Right ventricle myocardium superior (tissue), 1 donor: ENCODE measurements at places on chromosomes 2 and 18.

DNA sequence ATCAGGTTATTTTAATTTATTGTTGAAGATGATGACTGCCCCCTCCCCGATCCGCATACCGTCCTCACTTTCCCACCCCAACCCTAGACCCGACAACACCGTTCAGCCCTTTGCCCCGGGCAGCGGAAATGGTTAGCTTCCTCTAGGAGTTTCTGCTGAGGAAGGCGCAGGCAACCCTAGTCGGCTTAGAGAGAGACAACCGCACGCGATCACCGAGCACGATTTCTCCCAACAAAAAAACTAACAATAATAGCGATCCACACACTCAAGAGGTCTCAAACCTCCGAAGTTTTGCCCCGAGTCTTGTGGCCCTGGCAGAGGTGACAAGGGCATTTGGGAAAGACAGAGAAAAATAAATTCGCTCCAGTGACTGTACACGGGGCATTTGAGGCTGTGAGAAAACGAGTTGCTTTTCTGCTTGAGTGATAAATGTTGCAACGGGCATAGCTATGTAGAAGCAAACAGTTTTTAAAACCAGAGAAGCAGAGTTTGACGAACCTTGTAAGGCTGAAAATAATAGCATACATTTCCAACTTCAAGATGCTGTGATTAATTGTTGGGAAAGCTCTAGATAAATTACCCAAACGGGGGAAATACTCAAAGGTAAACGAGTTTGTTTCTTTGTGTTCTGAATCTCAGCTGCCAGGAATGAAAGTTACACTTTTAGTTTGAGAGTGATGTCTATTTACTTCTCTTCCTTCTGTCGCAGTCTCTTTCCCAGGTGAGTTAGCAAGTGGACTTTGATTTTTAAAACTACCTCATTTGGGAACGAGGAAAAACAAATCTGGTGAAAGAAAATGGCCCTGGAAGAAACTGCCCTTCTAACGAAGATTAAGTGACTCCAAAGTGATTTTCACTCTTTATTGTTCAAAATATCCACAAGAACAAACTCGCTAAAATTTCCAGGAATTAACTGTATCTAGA is 11.0 kb upstream of the SIX3 start:
- no peak for DNase-seq

GRCh38 chr2:234203135-234203984 is 152.9 kb downstream of the SPP2 start:
- no peak for DNase-seq

DNA sequence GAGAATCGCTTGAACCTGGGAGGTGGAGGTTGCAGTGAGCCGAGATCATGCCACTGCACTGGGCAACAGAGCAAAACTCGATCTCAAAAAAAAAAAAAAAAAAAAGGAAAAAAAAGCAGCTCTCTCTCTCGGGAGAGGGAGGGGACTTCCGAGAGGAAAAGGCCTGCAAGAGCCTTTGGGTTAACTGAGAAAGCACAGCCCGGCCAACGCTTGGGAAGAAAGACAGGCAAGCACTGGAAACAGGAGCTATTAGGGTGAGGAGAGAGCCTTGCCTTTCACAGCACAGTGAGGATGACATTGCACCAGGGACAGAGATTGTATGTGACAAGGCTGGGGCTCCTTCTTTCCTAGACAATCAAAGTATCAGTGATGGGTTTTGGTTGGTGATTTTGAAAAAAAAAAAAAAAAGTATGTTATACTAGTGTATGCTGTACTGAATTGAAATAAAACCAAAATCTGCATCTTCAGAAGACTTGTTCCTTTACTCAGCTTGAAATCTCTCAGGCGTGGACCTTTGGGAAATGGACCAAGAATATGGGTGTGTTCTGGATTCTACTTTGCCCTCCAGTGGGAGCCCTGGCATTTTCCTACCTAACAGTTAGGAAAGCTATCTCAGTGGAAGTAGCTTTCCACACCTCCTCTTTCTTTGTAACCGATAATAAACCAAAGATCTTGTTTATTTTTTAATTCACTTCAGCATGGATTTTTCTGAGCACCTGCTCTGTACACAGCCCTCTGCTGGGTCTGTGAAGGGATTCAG is 16.7 kb downstream of the SRSF7 start:
- no peak for DNase-seq

- no peak for DNase-seq
Measured at GRCh38 chr2:236659758-236660150, 90.1 kb downstream of the ACKR3 start.

- DNase-seq = no peak
Measured at GRCh38 chr18:69008538-69008937, 210.7 kb downstream of the CCDC102B start.

- DNase-seq = no peak
Measured at GRCh38 chr2:88345842-88346241, 106.7 kb downstream of the FOXI3 start.

GRCh38 chr2:191280290-191280689 is 35.1 kb downstream of the MYO1B start:
- DNase-seq = no peak

- no peak for DNase-seq
Measured at GRCh38 chr2:218471036-218471435, 52.1 kb downstream of the VIL1 start.

DNA sequence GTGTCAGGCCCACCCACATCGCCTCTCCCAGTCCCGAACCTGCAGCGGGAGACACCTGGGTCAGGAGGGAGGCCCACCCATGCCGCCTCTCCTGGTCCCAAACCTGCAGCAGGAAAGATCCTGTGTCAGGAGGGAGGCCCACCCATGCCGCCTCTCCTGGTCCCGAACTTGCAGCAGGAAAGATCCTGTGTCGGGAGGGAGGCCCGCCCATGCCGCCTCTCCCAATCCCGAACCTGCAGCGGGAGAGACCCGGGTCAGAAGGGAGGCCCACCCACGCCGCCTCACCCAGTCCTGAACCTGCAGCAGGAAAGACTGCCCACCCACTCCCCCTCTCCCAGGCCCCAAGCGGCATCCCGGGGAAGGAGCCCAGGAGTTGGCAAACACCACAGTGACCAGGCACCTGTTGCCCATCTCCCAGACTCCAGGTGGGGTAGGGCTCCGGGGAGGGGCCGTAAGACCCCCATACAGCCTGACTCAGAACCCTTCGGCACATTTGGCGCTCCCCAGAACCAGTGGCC is 7.8 kb downstream of the SLC66A2 start:
- DNase-seq = no peak

DNA sequence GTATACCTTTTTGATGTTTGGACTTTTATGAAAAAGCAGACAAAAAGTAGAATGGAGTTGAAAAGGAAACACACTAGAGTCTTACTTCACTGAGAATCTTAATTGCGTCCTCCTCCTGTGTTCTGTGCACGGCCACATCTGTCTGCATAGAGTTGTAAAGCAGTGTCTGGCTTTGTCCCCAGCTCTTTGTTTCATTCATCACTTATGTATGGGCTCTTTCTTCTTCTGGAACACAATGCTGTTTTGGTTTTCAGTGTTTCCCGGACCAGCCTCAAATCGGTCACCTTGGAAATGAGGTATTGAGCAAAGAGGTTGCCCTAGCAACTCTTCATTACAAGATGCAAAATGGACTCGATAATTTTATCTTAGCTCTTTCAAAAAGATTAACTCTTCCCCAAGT is 104.3 kb upstream of the CNGA3 start:
- no peak for DNase-seq

DNA sequence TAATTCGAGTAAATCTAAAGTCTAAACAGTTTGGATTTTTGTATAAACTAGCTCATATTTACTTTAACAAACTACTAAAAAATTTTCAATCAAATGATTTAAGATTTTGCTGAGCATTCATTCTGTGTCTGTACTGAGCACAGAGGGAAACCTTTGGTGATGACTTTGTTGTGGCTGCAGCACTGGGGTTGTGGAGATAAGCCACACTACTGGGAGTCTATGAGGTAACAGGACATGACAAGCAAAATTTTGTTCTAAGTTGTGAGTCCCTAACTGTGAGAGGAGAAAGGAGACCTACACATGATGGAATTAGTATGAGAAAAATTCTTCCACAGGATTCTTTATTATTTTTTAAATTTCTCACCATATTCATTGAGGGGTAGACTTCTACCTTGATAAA is 933.7 kb upstream of the LRATD1 start:
- no peak for DNase-seq

DNA sequence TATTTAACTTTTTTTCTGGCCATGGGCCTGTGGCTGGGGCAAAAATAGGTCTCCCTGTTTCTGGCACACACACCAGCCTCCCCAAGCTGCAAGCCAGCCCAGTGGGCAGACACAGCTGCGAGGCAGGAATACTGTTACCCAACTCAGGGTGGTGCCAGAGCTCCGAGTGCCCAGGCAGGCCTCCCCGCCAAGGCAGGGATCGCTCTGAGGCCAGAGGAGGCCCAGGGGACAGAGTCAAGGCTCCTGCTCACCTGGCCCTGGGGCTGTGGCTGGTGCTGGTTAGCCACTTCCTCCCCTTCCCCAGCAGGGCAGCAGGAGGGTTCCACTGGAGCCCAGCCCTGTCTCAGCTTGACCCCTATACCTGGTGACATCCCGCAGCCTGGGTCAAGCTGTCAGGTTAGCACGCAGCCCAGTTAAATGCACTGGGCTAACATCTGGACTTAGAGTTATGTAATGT is 67.1 kb upstream of the EPAS1 start:
- DNase-seq = peak; percentile 71

DNA sequence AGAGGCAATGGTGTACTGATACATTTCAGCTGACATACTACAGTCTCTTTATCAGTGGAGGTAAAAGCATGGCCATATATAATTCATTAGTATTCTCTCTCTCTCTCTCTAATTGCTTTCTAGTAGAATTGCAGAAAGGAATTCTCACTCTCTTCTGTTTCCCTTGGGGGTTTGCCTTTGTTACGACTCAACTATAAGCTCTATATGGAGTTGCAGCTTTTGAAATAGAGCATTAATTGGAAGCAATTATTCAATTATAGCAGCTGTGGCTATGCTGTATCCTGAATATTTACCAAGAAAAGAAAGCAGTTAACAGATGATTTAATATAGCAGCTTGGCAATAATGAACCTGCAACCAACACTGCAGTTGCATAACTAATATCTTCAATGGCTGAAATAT is 132.7 kb upstream of the STON1 start:
- DNase-seq = no peak

DNA sequence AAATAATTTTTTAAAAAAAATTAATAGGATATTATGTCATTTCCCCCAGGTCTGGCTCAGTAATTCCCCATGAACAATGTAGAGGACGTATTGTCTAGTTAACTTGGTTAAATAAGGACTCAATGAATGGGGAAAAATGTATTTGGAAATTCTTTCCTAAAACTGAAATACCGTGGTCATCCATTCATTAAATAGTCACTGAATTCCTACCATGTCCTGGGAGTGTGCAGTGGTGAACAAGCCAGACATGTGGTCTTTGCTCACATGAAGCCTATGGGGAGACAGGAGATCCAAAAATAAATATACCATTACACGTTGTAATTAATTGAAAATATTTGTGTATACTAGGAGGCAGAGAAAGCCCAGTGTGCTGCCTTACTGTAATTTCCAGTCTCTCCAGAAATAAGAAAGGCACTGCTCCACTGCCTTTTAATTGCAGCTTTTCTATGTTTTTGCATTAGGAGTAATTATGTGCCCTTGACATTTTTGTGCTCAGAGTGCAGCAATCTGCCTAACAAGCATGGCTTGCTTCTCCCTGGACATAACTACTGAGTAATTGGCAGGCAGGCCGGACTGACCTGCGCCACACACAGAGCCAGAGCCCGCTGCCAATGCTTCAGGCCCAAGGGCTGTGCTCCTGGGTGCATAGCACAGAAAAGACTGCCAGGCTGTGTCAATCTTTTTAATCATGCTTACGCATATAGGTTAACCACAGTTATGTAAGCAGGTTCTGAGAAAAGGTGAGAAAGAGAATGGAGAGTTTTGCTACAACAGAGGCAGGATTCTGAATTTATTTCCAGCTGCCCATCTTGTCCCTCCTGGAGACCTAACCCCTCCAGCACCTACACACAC is 22.2 kb upstream of the TTC39C start:
- DNase-seq = peak; percentile 68

DNA sequence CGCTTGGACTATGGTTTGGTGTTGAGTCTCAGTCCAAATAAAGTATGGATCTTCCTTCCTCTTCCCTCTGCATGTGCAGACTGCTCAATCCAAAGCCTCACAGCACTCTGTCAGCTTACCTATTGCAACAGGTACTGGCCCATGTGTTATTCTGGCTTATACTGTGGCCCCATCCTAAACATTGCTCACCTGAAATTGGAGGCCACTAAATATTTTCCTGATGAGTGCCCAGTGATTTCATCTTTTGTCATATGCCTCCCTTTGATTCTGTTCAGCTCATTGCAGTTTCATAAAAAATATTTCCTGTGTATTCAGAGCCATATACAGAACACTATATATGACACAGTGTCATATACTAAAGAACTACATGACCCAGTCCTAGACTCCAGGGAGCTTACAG is 86.3 kb upstream of the FAM136A start:
- DNase-seq = no peak

DNA sequence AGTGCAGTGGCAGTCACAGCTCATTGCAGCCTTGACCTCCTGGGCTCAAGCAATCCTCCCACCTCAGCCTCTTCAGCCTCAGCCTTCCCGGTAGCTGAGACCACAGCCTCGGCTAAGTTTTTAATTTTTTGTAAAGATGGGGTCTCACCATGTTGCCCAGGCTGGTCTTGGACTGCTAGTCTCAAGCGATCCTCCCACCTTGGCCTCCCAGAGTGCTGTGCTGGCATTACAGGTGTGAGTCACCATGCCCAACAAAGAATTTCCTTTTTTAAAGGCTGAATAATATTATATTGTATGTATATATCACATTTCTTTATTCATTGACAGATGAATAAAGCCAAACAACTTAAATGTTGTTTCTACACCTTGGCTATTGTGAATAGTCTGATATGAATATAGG is 42.5 kb downstream of the MOB4 start:
- DNase-seq = no peak

DNA sequence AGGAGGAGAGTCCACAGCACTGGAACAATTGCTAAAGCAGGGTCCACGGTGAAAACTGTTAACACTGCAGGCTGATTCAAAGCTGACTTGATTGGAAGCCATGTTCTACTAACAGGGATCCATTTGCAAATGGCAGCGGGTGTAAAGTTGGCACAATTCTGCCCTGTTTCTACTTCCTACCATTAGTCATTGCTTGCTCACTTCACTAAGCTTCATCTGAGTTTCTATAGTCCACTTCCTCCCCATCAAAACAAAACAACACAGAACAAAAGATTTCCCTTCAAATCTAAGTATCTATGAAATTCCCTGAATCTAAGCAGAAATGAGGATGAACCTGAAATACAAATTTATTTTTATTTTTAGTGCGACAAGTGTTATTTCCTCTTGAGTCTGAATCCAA is 187.4 kb upstream of the SOX11 start:
- DNase-seq = no peak

DNA sequence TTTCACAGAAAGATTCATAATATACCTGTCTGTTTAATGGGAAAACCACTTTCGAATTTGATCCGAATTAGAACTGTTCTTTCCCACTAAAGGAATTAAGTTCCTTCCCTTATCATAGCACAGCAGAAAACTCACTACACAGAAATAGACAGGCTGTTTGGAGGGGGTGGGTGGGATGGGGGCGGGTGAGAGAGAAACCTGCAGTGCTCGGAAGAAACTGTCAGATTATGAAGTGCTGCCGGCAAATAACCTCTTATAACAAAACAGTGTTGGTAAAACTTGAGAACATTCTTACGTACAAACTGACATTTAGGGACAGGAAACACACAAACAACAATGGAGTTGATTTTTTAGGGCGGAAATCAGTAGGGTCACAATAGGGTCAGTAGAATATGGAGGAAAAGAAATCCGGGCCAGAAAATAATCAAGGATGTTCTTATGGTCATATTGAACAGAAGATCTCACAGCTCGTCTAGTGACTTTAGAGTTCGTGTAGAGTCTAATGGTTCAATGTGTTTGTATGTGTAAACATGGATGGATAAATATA is 756.0 kb upstream of the LRATD1 start:
- no peak for DNase-seq

GRCh38 chr2:74548285-74548899 is 5.3 kb downstream of the LOXL3 start:
- DNase-seq = no peak
